Central memory CD4-positive, alpha-beta T cell (primary cell): ENCODE measurements at places on chromosomes 7 and 10.

GRCh38 chr7:106392144-106392543, 107.4 kb upstream of the NAMPT start:
- no peak for DNase-seq

DNA sequence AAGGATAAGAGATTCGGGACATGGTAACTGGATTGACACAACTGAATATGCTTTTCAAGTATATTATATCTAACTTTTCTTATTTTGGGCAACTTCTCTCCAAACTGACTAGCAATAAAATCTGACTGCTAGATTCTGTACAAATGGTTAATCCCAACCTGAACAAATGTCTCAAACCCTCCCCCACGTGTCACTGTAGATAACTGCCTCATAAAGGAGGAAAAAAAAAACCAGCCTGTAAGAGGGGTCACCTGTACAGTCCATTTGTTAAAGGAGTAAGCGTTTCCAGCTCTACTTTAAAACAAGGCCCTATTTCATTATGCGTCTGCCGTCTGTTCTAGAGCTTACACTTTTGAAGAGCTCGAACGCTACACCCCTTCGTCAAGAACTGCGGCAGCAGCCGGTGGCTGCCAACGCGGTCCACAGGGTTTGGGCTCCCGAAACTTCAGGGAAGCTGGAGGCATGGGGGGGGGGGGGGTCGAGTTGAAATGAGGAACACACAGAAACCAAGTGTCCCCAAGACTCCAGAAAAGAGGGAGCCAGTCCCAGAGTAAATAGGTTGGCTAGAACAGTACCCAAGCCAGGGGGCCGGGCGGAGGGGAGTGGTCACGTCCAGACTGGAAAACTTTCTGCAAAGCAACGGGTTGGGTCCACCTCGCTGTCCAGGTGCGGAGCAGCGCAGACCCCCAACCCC, 492 bp downstream of the COG5 start:
- peak; percentile 13 for DNase-seq

DNA sequence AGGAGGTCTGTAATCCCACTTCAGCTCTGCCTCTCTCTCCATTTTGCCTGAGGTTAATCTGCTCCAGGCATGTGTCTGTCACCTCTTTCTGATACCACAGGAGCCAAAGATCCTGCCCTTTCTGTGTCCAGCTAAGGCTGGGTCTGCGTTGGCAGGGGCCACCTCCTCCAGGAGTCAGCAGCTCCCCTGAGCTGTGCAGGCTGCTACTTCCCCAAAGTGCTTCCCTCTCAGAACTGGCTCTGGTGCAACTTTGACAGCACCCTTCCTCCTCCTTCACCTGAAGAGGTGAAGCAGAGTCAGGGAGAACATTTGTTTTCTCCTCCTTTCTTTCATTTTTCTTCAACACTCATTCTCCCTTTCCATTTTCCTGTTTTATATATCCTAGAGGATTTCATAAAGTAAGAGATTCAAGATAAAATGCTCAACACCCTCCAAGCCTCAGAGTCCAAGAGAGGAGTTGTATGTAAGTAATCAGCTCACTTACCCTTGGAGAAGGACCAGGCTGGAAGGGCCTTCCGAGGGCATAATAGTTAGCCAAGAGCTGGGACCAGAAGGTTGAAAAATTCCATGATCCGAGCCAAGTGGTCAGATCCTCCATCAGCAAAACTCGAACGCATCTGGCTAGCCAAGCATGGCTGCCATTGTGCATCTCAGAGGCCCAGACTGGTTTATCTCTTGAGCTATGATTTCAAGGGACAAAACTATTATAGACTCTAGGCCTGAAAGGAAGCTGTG, 257.3 kb downstream of the PTEN start:
- DNase-seq = no peak

DNA sequence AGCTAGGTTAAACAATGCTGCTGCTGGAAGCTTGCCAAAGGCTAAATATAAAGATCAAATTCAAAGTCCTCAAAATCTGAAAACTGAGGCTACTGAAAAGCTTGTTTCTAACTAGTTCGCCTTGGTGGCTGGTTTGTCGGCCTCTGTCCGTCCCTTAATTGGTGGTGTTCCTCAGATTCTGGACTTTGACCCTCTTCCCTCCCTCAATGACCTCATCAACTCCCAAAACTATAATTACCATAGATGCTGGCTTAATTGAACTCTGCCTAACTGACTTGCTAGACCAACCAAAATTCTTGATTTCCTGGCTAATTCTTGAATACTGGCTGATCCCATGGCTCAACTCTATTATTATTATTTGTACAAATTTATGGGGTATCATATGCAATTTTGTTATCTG, 15.6 kb downstream of the ARHGAP21 start:
- no peak for DNase-seq

DNA sequence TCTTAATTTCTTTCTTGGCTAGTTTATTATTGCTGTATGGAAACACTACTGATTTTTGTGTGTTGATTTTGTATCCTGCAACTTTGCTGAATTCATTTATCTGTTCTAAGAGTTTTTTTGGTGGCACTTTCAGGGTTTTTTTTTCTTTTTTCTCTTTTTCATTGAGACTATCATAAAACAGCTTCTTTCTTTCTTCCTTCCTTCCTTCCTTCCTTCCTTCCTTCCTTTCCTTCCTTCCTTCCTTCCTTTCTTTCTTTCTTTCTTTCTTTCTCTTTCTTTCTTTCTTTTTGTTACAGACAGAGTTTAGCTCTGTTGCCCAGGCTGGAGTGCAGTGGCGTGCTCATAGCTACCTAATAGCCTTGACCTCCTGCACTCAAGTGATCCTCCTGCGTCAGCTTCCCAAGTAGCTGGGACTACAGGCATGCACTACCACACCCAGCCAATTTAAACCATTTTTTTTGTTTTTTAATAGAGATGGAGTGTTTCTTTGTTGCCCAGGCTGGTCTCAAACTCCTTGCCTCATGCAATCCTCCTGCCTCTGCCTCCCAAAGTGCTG, 72.3 kb downstream of the ZNF503 start:
- no peak for DNase-seq

GRCh38 chr10:62617652-62618051, 186.9 kb upstream of the ADO start:
- no peak for DNase-seq

- no peak for DNase-seq
Observed at GRCh38 chr7:99623702-99624447, 7.1 kb downstream of the ZSCAN25 start.

DNA sequence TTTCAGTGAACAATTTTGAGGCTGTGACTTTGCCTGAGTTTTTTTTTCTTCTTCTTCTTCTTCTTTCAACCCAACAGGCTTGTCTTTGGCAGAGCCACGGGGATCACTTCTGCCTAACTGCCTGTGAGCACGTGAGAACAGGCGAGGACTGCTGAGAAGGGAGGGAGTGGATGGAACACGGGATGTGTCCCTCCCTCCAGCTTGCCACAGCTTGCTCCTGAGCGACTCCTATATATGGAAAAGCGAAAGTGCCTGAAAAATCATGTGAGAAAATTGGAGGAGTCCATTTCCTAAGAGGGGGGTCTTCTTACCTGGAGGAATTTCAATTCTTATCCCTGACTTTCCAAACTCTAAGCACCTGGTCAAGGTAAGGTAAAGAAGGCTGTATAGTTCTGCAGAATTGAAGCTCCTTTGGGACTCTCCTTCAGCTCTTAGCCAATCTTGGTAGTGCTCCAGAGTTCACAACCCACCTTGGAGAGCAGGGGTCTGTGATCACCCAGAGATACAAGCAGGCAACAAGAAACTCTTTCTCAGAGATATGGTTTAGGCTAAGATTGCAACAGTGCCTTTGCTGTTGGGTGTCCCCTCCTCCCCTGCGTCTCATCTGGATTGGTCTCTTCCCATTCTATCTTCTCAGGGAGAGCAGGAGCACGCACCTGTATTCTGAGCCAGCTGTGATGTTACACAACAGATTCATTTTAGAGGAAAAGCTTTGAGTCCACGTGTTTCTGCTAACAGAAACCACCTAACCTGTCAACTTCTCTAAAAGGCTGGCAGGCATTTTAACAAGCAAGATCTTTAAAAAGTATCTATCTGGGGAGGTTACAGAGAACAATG, at the start of gene MAT1A:
TSS of gene MAT1A (minus strand) at position 208 of the 837 bp plus-strand sequence. CDS start 235 bp downstream, outside the sequence.
- DNase-seq = no peak

DNA sequence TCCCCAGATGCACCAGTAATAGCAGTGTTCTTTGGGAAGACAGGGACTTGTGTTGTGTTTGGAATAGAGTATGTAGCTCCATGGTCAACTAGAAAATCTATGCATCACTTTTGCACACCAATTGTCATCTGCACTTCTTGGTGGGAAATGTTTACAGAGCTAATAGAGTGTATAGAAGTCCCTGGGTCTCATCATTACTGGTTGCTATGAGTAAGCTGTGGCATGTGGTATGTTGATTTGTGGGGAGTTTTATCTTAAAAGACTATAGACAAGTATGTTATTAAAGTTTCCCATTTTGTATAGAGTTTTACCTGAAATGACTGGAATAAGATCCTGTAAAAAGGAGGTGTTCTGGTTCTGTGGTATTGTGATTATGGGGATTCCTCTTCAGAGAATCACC, 55.4 kb upstream of the PRSS1 start:
- no peak for DNase-seq

DNA sequence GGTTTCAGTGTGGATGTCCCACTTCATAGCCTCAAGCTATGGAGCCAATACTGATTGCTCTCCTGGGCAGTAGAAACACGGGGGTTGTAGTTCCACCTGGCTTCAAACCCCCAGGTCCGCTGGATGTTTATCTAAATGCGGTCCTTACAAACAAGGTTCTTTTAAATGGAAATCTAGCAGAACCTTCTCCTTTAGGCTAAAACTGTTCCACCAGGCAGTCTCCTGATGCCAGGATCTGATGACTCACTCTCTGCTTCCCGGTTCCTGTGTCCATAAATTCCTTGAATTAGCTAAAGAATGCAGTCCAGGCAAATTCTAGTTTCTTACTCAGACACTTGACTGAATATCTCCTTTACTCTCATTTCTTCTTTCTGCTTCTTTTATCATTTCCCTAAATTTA, 108.4 kb upstream of the FAM3C start:
- no peak for DNase-seq

DNA sequence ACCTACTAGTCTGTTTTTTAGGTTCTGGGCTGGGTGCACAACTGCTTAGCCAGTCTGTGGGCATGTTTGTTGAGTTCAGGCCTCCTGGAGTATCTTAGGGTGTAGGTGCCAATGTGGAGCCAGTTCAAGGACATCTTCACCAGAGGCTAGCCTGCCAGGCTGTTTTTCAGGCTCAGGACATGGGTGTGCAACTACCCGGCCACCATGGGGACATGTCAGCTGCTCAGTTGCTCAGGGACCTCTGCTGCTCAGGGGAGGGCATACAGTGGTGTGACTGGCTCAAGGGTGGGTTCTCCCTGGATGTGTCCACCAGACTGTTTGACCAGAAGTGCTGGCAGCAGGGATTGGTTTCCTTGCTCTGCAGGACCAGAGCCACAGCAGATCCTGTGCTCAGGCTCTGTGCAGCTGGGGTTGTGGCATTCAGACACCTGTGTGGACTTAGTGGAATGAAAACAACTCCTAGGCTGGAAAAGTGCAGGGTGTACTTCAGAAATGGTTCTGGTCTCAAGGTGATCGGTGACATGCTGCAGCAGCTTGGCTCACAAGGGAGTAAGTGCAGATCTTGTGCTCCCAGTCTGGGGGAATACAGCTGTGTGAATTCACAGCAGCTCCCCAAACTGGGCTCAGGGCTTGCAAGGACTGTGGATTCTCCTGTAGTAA, 44.8 kb downstream of the PALS2 start:
- no peak for DNase-seq

GRCh38 chr7:26398756-26399509, 107.3 kb downstream of the SNX10 start:
- no peak for DNase-seq

GRCh38 chr7:73838642-73839041, 3.7 kb downstream of the METTL27 start:
- no peak for DNase-seq

DNA sequence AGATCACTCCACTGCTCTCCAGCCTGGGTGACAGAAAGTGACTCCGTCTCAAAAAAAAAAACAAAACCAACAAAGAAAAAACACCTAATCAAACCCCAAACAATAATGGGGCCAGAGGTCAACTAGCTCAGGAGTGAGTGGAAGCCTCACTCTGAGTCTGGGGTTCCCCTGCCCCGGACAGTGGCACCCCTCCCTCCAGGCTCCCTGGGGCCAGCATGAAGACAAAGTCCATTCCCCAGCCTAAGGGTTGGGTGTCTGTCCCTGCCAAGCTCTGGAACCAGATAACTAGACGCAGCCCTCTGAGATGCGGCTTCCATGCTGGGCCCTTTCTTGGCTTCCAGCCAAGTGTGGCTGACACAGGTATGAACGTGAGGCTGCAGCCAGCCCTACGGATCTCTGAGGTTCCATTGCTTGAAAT, 1.7 kb upstream of the FUOM start:
- DNase-seq = no peak

GRCh38 chr10:43978091-43978490, 329.4 kb upstream of the ZNF32 start:
- no peak for DNase-seq

- DNase-seq = no peak
Observed at GRCh38 chr7:156920076-156920475, 27.1 kb upstream of the LMBR1 start.

DNA sequence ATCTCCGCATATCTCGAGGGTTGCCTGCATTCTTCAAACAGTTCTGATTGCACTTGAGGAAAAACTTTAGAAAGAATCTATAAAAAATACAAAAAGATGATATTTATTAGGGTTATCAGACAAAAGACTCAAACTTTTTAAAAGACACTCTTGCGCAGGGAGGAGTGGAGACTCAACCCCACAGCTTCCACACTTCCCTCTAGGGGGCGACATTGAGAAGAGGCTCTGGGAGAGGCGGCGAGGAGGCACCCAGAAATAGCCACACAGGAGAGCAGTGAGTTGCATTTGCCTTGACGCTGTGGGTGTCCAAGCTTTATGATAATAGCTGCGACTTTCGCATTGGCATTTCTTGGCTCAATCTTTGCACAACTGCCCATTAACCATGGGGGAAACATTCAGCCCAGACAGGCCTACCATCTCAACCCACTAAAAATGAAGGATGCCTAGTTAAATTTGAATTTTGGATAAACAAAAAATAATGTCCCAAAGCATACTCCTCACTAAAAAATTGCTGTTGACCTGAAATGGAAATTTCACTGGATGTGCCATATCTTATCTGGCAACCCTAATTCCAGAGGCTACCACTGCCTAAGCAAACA, 86.2 kb downstream of the EBF3 start:
- peak; percentile 8 for DNase-seq

DNA sequence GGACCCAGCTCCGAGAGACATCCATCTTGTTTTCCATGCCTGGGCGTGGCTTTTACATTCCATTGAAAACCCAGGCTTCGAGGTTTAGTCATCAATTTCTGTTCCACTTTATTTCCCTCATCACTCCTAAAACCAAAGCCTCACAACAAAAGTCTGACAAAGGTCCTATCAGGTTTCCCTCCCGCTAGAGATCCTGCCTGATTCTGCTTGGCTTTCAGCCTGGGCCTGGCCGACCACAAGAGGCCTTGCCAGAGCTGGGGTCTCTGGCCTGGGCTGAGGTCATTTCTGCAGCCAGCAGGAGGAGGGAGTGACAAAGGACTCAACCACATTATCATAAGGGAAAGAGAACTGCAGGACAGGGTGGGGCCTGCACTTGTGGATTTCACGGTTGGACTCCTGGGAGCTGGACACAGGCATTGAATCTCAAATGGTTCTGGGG, 167.0 kb downstream of the FANK1 start:
- DNase-seq = no peak

GRCh38 chr7:137001041-137001440, 132.6 kb downstream of the CHRM2 start:
- DNase-seq = no peak
